ENCODE measurements at places on chromosomes 11 and 22. TPM values are rescaled to one million over a fixed set of nuclear protein-coding genes. Genes with fewer than 3 reads are reported as not detected.

DNA sequence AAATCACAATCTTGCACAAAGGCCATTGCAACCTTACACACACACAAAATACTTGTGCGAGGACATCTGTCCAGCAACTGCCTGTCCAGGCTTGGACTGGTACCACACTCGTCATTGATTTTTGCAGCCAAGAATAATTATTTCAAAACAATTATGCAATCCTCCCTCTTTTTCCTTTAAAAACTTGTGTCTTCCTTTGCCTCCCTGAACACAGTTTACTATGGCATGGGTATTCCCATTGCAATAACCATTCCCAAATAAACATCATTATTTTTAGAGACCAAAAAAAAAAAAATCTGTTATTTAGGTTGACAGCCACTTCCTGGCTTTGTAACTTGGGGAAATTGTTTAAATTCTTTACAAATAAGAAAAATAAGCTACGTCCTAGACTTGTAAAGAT lies 54.0 kb downstream of the C11orf91 start:
- DNase-seq: no peak

- peak; percentile 32 for DNase-seq
Observed at GRCh38 chr11:85182441-85183387, 444.4 kb downstream of the DLG2 start.

- no peak for DNase-seq
Observed at GRCh38 chr11:115391598-115391997, 112.6 kb downstream of the CADM1 start.

The OR4C12 gene
- total RNA-seq: not detected

DNA sequence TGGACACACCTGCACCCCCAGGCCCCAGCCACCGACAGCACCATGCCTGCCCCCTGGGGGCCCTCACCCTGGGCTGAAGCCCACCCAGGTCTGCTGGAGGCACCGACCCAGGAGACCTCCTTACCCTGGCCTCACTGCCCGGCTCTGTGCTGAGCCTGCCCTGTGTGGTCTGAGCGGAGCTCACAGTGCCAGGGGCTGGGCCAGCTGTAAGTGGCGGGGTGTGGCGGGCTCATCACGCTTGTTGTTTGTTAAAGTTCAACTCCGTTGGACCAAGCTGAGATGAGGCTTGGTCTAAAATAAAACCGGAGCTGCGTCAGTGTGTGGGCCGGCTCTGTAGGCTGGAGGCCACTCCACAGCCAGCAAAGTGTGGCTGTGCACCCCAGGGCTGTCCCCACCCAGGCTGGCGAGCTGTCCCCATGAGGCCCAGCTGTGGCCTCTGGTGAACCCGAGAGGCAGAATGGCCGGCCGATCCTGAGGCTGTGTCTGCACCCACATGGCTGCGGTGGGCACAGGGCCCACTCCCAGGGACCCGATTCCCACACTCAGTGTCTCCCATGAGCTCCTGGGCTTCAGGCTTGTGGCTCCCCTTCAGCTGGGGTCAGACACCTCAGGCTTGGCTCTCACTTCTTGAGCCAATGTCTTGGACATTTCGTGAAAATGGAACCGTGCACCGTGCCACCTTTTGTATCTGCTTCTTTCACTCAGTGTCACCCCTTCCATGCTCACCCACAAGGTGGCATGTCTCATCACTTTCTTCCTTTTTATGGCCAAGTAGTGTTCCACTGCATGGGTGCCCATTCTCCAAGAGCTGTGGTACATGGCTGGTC lies 137.9 kb downstream of the CTTN start:
- DNase-seq: peak; percentile 47

- DNase-seq: no peak
Observed at GRCh38 chr11:118212781-118213191, 12.0 kb downstream of the JAML start.

GRCh38 chr11:77108436-77108835 lies 5.8 kb downstream of the OMP start:
- DNase-seq: no peak

DNA sequence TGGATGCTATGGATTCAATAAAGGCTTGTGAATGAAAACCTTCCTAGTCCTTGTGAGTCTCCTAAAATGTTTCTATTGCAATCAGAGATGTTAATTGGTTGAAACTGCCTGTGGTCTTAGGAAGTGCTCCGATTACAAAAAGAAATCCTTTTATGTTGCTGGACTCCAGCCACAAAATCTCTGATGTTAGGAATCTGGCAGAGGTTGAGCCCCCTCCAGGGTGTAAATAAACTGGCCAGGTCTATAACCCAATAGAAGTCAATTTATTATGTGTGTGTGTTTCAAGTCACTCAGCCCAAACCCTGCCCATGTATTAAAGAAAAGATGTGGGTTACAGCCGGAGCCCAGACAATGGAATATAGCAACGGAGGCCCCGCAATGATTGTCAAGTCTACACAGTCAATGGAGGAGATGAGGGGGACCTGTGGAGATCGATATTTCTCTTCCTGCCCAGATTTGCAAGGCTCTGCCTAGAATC lies 218.1 kb upstream of the SORL1-AS1 start:
- DNase-seq: no peak

The LDHAL6A gene
- not detected for total RNA-seq

- no peak for DNase-seq
Observed at GRCh38 chr11:94112206-94112953, 16.3 kb upstream of the PANX1 start.

DNA sequence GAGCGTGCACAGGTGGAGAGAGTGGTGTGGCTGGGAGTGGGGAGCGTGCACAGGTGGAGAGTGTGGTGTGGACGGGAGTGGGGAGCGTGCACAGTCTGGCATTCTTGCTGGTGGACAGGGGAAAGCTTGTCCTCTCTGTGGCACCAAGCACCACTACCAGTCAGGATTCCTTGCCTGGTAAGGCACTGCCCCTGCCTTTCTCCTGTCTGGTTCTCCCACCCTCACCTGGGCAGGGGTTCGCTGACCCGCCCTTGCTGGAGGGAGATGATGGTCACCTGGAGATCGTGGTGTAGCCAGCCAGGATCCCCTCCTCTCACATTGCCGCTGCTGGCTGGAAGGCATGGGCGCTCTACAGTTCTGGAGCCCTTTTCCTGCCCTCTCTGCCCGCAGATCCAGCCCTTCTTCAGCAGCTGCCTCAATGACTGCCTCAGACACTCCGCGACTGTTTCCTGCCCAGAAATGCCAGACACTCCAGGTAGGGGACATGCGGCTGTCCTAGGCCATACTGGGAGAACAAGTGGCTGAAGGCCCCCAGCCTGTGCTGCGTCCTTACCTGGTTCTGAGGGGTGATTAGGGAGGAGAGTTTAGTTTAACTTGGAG lies 16.7 kb downstream of the TMEM121B start:
- DNase-seq: peak; percentile 44

- DNase-seq: no peak
Observed at GRCh38 chr11:92268546-92268945, 43.9 kb downstream of the FAT3 start.

The TMEM45B gene
- not detected for total RNA-seq

DNA sequence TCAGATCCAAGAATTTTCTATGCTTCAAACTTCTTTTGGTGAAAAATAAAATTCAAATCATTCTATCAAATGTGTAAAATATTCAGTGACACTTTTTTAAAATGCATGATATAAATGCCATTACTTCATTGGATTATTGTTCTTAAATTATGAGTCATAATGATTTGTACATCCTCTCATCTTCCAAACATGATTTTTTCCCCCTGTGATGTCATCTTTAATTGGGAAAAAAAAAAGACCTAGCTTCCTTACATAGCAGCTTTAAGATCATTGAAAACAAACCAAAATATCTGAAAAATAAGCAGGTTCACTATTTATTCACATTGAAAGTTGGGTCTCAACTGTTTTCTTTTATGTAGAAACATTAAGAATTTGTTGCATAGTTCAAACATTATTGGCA lies 1549.4 kb downstream of the LRRC4C start:
- no peak for DNase-seq

DNA sequence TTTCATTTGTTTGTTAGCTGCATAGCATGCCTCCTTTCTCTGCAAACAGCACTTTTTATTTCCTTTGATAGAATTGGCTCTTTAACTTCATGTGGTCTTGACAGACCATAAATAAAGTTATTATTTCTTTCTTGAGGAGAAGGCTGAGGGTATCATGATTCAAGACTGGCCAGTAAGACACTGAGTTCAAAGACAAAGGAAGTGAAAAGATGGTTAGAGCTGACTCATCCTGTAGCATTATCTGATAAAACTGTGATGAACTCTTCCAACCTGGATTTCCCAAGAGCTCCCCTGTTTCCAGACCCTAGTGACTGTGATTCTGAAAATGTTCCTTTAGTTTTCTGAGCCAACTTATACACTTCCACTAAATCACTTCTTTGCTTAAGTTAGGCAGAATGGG lies 179.3 kb upstream of the FAT3 start:
- no peak for DNase-seq

DNA sequence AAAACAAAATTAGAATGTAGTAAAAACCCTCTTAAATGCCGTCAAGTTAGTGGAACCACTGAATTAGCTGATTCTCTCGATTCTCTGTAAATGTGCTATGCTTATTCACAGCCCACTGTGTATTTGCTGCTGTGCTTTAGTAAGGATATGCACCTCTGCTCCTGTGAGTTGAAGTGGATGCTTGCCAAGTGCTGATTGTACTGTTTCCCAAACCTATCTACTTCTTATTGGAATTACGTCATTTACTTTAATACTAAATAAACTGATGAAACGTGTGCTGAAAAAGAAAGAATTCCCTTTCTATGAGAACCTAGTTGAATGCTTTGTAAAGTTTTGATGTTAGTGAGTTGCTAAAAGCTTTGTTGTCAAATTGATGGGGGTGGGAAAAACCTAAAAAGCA lies 158.4 kb downstream of the LRRC4C start:
- DNase-seq: no peak

DNA sequence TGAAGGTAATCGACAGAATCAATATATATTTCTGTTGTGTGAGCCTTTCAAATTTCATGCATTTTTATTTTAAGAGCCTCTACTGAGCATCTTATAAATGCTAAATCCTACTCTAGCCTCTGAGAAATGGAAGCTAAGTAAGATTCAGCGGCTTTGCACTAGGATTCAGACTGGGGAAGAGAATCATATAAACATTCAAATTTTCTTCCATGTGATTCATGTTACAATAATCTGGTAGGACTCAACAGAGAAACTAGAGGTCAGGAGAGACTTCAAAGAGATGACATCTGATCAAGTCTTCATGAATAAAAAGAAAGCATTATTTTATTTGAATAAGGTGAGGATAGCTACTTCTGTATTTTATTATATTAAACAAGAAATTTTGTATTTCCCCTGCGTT lies 538.9 kb downstream of the DLG2 start:
- no peak for DNase-seq

- DNase-seq: no peak
Observed at GRCh38 chr22:35033635-35034296, 32.2 kb upstream of the ISX start.

The RCN1 gene
- total RNA-seq: 84.2 TPM

DNA sequence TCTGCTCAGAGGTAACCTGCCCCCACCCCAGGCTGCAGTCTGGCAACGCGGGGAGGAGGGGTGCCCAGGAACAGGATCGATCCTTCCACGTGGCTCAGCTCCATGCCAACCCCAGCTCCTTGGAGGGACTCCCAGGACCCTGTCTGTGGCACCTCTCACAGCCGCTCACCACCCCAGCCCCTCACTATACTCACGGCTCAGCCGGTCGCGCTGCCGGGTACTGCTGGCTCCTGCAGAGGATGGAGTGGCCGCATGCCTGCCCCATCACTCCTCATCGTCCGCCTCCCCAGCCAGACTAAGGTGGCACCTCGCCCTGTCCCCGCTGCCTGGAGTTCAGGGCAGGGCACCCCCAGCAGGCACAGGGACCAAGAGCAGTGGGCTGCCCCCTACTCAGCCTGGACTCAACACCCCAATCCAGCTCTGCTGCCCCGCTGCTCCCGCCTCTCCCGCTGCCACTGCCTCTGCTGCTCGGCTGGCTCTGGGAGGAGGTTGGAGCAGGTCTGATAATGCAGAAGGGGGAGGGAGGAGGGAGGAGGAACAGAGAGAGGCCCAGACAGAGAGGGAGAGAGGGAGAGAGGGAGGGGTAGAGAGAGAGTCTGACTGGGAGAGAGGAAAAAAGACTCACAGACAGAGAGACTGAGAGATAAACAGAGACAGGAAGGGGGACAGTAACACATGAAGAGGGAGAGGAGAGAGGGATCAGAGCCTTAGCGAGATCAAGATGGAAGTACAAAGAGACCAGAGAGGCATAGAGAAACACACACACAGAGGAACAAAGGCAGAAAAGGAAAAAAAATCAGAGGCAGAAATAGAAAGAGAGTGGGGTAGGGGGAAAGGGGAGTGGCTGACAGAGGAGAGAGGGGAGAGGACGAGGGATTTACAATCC lies at the start of gene PDE2A:
PDE2A (minus strand) TSS at position 480 of the 886 bp plus-strand sequence; CDS start at position 265, 215 bp downstream.
- peak; percentile 80 for DNase-seq
